Small intestine (tissue), 16 donors: ENCODE measurements at places on chromosomes 6 and 20. TPM values are rescaled to one million over a fixed set of nuclear protein-coding genes. Genes with fewer than 3 reads are reported as not detected.

Gene AGPAT4
- not detected for polyA plus RNA-seq

Gene CST1
- polyA plus RNA-seq, result not detected

Gene NANP
- polyA plus RNA-seq, result 2.2 TPM

Gene TENT5A
- polyA plus RNA-seq, result 6.0 TPM

Gene MAS1
- polyA plus RNA-seq, result not detected

Gene CRISP3
- 0.13 TPM for polyA plus RNA-seq

Gene DYNLT2
- polyA plus RNA-seq, result 0.89 TPM

Gene FRS3
- 4.2 TPM for polyA plus RNA-seq

Gene OR12D3
- polyA plus RNA-seq, result not detected

Gene PI16
- 0.09 TPM for polyA plus RNA-seq

Gene HFE
- polyA plus RNA-seq, result 7.3 TPM

Gene SLC22A16
- polyA plus RNA-seq, result not detected

Gene PPIL4
- 15.7 TPM for polyA plus RNA-seq

Gene EPHA7
- polyA plus RNA-seq, result 1.1 TPM

Gene EYS
- not detected for polyA plus RNA-seq

Gene HCRTR2
- not detected for polyA plus RNA-seq

Gene VSX1
- polyA plus RNA-seq, result not detected

Gene RPS10
- 4,302 TPM for polyA plus RNA-seq

Gene CTCFL
- polyA plus RNA-seq, result not detected

Gene SYNGAP1
- polyA plus RNA-seq, result 0.89 TPM

Gene ANKRD6
- polyA plus RNA-seq, result 7.9 TPM

Gene SMLR1
- 1.4 TPM for polyA plus RNA-seq

Gene LINC00237
- polyA plus RNA-seq, result not detected

Gene SLC12A5
- not detected for polyA plus RNA-seq

Gene SRMS
- not detected for polyA plus RNA-seq

Gene BTNL2
- polyA plus RNA-seq, result not detected

Gene NHLRC1
- 1.1 TPM for polyA plus RNA-seq

Gene DEFB129
- not detected for polyA plus RNA-seq

Gene SLX4IP
- 2.5 TPM for polyA plus RNA-seq

Gene AIF1
- polyA plus RNA-seq, result 42.4 TPM

Gene NKX2-2
- polyA plus RNA-seq, result 1.1 TPM

Gene OTOR
- not detected for polyA plus RNA-seq

Gene KIAA0408
- polyA plus RNA-seq, result 2.6 TPM

Gene PRL
- polyA plus RNA-seq, result not detected

Gene FRK
- 6.7 TPM for polyA plus RNA-seq

Gene C20orf204
- 0.91 TPM for polyA plus RNA-seq

Gene STX16
- polyA plus RNA-seq, result 73.4 TPM

Gene TMEM217
- polyA plus RNA-seq, result 0.78 TPM
